ENCODE measurements at places on chromosomes 5 and 9. TPM values are rescaled to one million over a fixed set of nuclear protein-coding genes. Genes with fewer than 3 reads are reported as not detected.

Gene BTNL3
- total RNA-seq = not detected

Gene MEF2C
- 86.7 TPM for total RNA-seq

Gene FCN2
- not detected for total RNA-seq

Gene ZFYVE16
- 41.3 TPM for total RNA-seq

Gene TRIM52
- 12.1 TPM for total RNA-seq

Gene NRARP
- total RNA-seq = 5.6 TPM

Gene PRDM9
- not detected for total RNA-seq

Gene PARP8
- total RNA-seq = 27.4 TPM

Gene RPS23
- 1,217 TPM for total RNA-seq

All from posterior vena cava (tissue), 2 donors.